ENCODE measurements at places on chromosomes 2 and 18.

GRCh38 chr2:60557486-60557864 is 4.0 kb upstream of the BCL11A start:
- no peak for DNase-seq

GRCh38 chr2:34096562-34097171 is 497.6 kb upstream of the FAM98A start:
- peak; percentile 27 for DNase-seq

DNA sequence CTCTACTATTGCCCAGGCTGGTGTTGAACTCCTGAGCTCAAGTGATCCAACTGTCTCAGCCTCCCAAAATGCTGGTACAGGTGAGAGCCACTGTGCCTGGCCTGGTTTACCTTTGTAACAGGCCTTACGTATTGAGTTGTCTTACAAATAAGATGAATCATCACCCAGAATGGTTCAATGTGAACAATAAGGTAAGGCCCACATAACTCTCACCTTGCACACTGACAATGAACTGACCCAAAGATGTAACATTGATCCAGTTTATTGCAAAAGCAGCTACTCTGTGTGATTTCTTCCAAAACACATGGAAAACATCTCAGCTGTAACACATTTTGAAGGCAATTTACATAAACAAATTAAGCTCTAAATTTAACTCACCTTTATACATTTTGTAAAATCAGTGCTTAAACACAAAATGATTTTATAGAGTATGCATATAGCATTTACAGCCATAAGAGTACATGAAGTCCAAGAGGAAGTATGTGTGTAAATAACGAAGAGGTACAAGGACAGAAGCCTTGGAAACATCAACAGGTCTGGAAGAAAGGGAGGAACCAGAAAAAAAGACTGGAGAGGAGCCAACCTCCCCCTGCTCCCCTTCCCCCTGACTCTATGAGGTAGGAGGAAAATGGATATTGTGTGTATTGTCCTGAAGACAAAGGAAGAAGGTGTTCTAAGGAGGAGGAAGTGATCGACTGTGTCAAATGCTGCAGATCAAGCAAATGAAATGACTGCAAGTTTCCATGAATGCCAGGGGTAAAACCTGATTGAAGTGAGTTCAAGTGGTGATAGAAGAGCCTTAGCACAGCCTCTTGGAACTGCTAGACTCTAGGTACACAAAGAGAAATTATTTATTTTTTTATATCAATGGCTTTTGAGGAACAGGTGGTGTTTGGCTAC is 5.6 kb upstream of the WDFY1 start:
- DNase-seq = no peak

DNA sequence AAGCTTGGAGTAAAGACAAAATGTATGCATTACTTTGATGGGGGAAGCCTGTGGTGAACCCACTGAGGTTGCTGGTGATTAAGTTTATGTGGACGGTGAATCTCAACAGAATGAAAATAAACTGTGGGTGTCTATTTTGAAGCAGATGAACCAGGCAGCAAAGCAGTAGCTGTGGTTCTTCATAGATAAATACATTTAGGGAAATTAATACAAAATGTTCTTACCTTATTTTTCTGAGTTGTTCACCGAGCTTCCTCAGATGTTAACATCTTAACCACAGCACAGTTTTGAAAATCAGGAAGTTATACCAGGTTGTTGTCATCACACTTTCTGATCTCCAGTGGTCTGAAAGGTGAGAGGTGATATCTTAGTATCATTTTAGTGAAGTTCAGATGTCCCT is 53.9 kb downstream of the NCK2 start:
- DNase-seq = peak; percentile 76

DNA sequence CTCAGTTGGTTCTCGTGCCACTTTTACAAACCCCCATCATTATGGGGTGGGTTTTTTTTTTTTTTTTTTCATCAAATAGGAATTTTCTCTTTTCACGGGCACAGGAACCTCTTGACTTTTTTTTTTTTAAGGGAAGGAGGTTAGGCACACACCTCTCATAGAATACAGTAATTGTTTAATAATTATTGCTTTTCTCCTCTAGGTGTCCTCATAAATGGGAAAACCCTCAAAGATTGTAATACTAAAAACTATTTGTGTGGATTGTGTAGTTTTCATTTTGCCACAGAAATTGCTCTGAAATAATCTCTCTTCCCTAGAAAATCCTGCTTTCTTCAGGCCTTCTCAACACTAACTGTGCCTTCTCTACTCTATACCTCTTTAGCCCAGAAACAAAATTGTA is 147.3 kb downstream of the GREB1L start:
- no peak for DNase-seq

GRCh38 chr2:162915858-162916257 is 77.3 kb upstream of the KCNH7 start:
- no peak for DNase-seq

GRCh38 chr18:44323125-44323524 is 357.6 kb upstream of the SETBP1 start:
- no peak for DNase-seq

- no peak for DNase-seq
These were observed 443.6 kb downstream of the TDRD15 start for GRCh38 chr2:21567395-21567794.

GRCh38 chr18:55421615-55422419 is 166.2 kb downstream of the TCF4 start:
- DNase-seq = no peak

- no peak for DNase-seq
These were observed 255.8 kb upstream of the HNRNPA3 start for GRCh38 chr2:176956791-176957190.

GRCh38 chr2:61771904-61772845 is 81.7 kb downstream of the FAM161A start:
- DNase-seq = no peak

DNA sequence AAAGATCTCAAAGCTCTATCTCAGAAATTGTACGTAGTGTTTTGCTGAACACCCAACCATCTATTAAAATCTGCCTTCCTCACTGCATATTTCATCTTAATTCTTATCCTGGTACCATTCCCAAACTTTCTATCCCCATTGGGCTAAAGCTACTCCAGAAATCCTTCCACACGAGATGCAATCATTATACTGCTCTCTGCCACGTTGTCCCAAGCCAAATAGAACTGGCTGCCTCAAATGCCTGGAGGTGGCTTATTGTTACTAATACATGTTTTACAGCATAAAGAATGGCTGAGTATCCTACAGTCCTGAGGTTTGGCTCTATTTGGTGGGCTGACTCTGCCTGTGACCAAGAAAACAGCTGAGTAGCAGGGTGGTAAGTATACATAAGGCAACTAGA is 306.0 kb upstream of the ACVR2A start:
- DNase-seq = no peak

DNA sequence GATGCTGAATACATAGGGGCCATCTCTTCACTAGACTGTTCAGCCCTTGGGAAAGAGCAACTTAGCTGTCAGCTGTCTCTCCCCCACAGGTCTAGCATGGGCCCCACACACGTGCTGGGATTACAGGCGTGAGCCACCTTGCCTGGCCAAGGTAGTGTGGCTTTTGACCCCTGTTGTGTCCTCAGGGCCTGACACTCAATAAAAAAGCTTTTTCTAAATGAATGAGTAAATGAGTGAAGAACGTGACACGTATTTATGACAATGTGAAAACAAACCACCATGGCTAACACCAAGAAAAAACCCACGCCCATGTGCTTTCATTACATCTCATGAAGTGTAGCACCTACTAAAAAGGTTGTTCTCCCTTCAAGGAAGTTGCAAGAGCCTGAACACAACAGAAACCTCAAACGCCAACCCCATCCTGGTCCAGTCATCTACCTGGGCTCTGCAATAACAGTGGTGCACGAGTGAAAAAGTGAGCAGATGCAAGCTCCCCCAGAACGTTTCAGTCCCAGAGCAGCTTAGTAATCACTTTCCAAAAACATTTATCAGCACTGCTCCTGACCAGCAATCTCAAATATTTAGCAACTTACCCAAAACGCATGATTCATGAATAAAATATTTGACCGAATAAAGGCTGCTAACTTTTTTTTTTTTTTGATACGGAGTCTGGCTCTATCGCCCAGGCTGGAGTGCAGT is 3.4 kb downstream of the WDFY1 start:
- peak; percentile 57 for DNase-seq

DNA sequence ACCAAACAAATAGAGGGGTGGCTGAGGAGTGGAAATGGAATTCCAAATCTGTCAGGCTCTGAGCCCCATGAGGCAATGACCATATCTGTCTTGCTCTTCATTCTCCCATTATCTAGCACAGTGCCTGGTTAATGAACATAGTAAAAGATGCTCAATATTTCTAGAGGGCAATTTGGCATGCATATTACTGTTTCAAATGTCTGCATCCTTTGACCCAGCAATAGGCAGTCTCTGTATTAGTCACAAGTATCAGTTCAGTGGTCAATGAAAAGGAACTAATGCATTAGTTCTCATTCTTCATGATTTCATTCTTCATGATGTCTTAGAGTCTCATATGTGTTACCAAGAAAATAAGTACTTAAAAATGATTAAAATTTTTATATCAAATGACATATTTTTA is 28.4 kb upstream of the MALL start:
- DNase-seq = no peak

DNA sequence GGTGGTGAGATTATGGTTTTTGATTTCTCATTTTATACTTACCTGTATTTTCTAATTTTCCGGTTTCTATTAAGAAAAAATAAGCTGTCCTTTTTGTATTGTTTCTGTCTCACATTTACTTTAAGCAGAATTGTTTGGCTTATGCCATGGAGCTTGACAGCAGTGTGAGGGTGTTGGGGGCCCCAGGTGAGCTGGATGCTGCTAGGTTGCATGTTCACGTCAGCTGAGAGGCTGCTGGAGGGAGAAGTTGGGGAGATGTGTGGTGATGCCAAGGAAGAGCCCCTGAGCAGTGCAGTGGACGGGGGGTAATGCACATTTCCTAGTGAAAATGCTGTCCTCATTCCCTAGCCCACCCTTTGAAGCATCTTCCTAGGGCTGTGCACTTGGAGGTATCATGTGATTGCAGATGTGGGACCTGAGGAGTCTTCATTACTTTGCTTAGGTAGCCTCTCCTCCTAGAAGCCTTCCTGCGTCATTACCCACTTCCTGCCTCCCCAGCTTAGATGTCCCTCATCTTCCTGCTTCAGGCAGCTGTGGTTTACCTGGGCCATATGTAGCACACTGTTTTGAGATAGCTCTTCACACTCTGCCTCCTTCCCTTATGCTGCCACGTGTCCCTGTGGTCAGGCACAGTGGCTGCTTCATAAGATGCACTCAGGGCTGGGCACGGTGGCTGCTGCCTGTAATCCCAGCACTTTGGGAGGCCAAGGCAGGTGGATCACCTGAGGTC is 16.2 kb downstream of the ATG16L1 start:
- DNase-seq = peak; percentile 90

GRCh38 chr2:122610948-122611609 is 855.6 kb downstream of the TSN start:
- DNase-seq = no peak

GRCh38 chr2:152406119-152406835 is 71.3 kb downstream of the FMNL2 start:
- no peak for DNase-seq

GRCh38 chr2:65355186-65355831 is 77.1 kb downstream of the SPRED2 start:
- no peak for DNase-seq

- DNase-seq = no peak
These were observed 30.9 kb downstream of the STK39 start for GRCh38 chr2:168216351-168217005.

DNA sequence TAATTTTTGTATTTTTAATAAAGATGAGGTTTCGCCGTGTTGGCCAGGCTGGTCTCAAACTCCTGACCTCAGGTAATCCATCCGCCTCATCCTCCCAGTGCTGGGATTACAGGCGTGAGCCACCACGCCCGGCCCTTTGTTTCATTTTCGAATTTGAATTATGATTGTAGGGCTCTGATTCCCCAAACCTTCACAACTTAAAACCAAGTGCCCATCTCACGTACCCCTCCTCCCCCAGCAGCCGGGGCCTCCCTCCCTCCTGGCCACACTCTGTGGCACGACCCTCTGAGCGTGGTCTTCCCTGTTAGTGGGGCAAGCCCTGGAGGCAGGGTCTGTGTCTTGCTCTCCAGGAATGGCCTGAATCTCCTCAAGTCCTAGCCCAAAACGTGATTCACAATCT is 166.5 kb downstream of the ASB1 start:
- DNase-seq = no peak

DNA sequence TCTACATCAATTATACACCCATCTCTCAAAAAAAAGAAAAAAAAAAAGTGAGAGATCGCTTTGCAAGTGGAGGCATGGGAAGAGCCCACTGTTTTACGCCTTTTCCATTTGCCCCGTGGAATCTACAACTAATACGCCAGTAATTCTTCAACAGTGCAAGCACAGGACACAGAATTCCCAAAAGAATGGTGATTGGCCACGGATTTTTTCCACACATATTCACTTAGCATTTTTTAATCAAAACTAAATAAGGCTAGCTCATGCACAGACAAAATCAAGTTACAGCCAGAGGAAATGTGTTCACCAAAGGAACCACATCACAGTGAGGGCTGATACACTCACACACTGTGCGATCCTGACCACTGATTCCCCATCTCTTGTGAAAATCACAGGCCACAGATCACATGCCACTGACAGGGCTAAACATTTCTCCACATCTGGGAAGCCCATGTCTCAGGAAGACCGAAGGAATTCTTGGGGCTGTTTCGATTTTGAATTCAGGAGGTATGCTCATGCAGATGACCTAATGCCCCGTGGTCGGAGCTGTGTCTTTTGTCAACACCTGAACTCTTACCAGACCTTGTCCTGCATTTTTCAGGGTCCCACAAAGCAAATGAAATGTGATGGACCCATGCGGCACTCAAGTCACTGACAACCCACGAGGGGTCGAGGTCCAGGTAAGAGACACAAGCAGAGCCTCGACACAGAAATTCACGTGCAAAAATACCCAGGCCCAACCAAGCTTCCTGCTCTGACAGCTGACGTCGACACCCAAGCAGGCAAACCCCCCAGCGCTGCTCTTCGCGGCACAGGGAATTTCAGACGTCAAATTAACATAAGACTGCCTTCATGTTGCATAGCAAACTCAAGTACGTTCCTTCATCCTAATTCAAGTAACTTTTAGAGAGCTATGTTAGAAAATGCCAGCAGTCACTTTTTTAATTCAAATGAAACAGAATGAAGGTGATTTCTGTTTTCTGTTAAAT is 69.6 kb downstream of the ZNF516 start:
- no peak for DNase-seq

DNA sequence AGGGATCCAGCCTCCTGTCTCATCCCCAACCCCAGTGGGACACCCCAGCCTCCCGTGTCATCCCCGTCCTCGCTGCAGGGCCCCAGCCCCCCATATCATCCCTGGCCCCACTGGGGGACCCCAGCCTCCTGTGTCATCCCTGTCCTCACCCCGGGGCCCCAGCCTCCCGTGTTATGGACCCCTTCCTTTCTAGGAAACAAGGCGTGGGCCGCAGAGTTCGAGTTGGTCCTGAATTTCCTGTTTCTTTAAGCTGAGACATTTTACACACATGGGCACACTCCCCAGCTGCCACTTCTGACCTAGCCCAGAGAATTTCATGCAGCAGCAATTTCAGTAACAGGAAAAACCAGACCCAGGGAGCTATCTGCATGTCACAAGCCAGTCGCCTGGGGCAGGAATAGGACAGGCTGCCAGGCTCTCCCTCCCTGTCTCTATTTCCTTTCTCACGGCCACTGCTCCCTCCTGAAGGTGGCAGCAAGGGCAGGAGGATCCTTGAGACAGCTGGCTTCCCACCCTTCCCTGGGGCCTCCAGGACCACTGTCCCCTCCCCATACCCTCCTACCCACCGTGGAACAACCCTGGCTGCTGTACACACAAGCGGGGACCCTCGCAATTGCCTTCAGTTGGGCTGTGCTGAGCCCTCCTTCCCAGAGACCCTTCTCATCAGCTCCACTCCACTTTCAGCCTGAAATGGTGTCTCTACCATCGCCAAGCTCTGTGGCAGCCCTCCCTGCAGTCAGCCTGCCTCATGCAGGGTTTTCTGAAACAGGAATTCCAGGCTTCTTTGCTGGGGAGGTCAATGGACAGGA is 141.9 kb upstream of the ID2 start:
- DNase-seq = no peak

Measured in CD4-positive, alpha-beta memory T cell (primary cell).